ENCODE measurements at places on chromosomes 4 and X. TPM values are rescaled to one million over a fixed set of nuclear protein-coding genes. Genes with fewer than 3 reads are reported as not detected.

- peak; percentile 50 for DNase-seq
Measured at GRCh38 chr4:6092131-6092530, 73.9 kb upstream of the C4orf50 start.

- DNase-seq = no peak
Measured at GRCh38 chrX:140190441-140191108, 225.3 kb upstream of the CXorf66 start.

GRCh38 chr4:158802914-158803313 is 34.1 kb downstream of the FNIP2 start:
- DNase-seq = no peak

- no peak for DNase-seq
Measured at GRCh38 chr4:10403633-10404445, 53.4 kb downstream of the ZNF518B start.

DNA sequence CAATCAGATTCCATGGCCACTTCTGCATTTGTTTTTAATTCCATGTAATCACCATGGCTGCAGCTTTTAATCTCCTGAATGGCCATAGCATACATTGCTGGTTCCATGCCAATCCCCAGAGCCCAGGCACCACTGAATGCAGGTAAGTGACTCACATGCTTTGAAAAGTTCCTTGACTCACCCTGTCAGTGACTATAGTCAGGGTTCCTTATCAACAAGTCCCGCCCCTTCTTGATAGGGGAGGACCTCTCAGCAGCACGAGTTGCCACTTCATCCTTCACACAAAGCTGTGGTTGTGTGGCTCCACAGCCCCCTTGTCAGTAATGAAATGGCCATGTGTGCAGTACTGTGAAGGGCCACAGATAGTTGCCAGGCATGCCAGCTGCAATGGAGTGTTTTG is 516.6 kb downstream of the PPARGC1A start:
- DNase-seq = no peak

- DNase-seq = no peak
Measured at GRCh38 chr4:36385951-36386571, 104.6 kb downstream of the DTHD1 start.

DNA sequence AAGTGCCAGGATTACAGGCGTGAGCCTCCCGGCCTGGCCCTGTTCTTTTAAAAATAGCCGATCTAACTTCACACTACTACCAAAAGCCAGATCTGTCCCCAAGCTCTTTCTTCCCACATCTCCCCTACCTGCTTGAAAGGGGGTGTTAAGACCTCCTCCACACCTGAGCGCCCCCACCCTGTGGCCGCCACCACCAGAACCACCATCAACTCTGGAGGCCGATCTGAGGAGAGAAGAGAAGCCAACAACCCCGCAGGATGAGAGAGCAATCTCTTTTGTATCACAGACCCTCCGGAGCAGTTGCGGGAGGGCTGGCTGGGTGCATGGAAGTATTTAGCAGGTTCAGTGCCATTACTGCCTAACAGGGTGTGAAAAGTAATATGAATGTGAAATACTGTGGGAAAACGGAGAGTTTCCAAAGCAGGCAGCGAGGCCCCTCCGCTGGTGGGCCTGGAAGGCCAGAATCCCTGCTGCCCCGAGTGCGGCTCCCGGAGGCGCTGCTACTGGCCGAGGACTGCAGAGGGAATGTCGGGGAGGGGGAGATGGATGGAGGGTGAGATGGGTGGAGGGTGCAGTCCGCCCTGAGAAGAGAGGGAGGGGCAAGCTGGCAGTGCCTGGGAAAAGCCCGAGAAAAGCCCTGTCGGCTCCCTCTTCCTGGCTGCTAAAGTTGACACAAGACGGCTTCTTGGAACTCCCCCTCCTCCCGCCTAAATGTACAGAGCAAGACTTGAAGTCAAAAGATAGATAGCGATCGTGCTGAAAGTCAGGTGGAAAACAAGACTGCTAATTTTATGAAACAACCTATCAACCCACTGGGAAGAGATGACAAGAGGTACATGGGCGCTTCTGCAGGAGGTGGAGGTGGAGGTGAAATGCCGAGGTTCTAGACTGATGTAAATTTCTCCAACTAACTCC is 22.3 kb downstream of the HAND2 start:
- DNase-seq = peak; percentile 53

DNA sequence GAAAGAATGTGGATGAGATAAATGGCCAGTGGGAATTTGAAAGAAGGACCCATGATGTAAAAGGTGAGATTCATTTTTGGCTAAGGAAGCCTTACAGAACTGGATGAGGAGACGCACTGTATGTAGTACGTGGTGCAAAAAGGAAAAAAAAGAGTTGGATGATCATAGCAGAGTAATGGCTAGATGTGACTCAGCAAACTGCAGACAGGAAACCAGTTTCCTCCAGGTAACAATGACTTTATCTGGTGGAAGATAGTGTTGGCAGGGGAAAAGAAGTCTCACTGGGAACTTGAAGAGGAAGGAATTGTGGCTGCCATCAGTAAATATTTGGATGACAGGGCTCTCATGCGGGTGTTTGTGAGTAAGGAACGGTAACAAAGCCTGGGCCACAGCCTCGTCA is 243.2 kb downstream of the CPE start:
- DNase-seq = no peak

GPC3 gene
- total RNA-seq = 13.5 TPM

RBM47 gene
- 12.5 TPM for total RNA-seq

HSD17B10 gene
- total RNA-seq = 72.7 TPM
